ENCODE measurements at places on chromosomes 16 and 17.

- peak; percentile 24 for DNase-seq
Measured at GRCh38 chr17:21462237-21462636, 86.1 kb downstream of the KCNJ12 start.

DNA sequence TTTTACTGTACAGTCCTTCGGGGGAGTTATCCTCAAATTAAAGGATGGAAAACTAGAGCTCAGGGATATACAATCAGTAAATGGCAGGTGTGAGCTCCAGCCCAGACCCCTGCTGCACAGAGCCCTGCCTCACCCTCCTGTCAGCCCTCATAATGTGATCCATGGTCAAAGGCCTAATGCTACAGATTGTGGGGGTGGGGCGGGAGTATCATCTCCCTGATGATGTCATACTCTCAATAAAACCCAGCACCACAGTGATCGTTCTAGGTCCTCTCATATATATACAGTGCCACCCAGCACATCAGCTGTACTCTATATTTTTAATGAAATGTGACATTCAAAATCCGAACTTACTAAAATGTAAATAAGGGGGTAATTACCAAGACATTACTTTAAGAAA, 61.5 kb downstream of the SLC39A11 start:
- no peak for DNase-seq

GRCh38 chr16:55530316-55530856, 21.5 kb downstream of the LPCAT2 start:
- no peak for DNase-seq

DNA sequence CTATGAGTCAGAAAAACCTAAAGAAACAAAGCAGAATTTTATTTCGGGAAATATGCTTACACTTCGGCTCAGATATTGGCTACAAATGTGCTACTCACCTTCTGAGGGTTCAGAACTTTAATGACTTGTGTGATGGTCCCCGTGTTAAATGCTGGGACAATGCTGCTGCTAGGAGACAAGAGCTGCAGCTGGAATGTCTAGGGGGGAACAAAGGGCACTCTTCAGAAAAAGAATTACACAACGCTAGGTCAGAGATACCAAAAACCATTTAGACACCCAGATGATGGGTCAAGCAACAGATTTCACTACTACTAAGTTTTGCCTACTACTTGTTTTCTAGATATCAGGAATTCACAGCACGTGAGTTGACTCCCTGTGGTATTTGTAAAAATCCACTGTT, 10.0 kb upstream of the PHLPP2 start:
- no peak for DNase-seq

- no peak for DNase-seq
Measured at GRCh38 chr17:2357931-2358434, 20.7 kb downstream of the SGSM2 start.

GRCh38 chr17:76479515-76480060, 12.2 kb downstream of the AANAT start:
- DNase-seq = no peak

DNA sequence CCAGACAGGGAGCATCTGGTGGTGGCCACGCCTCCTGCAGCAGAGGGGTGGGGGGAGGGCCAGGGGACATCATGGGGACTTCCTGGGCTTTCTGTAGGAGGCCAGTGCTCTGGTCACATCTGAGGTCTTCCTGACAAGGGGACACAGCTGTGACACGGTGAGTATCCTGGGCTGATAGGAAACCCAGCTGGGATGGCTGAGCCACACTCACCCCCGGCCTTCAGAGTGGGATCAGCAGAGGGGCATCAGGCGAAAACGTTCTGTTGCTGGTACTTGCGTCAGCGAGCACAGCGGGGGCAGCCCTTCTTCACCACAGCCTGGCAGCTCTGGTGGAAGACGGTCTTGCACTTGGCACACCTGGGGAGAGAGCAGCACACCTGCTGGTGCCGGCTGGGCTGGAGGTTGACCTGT, 122.9 kb upstream of the SMURF2 start:
- DNase-seq = no peak

GRCh38 chr16:66164581-66165247, 201.8 kb upstream of the CDH5 start:
- DNase-seq = no peak

DNA sequence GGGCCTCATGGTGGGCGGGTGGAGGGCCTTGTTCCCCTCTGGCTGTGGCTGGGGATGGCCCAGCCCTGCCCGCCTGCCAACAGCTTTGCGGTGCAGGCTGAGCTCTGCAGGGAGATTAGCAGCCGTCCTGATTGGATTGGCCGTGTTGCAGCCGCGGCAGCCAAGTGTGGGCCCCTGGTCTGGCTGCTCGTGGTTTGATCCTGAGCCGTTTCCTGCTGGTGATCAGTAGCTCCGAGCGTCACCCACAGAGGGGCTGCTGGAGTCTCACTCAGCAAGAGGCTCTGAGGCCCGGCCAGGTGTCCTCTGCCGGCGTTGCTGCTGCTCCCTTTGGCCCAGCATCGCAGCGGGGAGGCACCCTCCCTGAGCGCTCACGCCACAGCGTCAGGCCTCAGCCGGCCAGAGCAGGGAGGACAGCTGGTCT, 32.5 kb downstream of the BAIAP2 start:
- DNase-seq = peak; percentile 47

GRCh38 chr16:69131839-69132423, 457 bp downstream of the CHTF8 start:
- DNase-seq = peak; percentile 76

DNA sequence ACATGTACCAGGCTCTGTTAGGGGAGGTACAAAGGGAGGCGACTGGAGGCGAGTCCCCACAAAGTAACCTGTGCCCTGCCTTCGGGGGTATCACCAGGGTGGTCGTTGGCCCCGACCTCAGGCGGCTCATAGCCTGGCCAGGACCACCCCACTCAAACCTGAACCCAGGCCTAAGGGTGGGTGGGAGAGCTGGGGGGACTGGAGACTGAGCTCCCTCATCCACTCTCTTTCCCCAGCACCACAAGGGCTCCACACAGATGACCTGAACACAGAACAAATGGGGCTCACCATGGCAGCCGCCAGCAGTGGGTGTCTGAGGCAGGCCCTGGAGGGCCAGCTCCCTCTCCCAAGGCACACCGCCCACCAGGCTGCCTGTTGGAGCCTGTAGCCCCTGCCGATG, 120.6 kb upstream of the TNRC6C start:
- no peak for DNase-seq

DNA sequence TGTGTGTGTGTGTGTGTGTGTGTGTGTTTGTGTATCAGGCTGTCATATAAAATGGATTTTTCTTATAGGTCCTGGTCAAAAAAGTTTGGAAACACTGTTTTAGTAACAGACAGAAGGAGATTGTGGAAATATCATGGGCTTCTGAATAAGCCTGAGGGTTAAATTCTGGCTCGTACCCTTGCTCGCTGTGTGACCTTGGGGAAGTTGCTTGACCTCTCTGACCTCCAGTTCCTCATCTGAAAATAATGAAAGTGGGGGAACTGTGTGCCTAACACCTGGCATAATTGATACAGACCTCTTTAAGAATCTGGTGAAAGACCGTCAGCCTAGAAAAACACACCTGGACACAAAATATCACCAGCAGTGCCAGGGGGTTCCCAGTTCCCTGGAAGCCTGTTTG, 25.6 kb upstream of the PIK3R6 start:
- no peak for DNase-seq

DNA sequence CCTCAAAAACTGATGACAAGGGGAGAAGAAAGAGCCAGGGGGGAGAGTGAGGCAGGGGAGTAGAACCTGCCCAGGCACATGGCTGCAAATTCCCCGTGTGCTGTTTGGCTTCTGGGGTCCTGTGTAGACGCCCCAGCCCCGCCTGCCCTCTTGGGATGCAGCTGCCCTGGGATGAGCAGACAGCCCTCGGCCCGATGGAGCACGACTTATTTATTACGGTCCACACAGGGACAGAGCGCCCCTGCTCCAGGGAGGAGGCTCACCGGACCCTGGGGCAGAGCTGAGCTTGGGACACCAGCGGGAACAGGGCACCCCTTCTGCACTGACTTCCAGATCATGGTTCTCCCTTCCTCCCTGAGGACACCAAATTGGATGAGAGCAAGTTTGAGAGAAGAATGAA, 9.1 kb downstream of the LDHD start:
- no peak for DNase-seq

DNA sequence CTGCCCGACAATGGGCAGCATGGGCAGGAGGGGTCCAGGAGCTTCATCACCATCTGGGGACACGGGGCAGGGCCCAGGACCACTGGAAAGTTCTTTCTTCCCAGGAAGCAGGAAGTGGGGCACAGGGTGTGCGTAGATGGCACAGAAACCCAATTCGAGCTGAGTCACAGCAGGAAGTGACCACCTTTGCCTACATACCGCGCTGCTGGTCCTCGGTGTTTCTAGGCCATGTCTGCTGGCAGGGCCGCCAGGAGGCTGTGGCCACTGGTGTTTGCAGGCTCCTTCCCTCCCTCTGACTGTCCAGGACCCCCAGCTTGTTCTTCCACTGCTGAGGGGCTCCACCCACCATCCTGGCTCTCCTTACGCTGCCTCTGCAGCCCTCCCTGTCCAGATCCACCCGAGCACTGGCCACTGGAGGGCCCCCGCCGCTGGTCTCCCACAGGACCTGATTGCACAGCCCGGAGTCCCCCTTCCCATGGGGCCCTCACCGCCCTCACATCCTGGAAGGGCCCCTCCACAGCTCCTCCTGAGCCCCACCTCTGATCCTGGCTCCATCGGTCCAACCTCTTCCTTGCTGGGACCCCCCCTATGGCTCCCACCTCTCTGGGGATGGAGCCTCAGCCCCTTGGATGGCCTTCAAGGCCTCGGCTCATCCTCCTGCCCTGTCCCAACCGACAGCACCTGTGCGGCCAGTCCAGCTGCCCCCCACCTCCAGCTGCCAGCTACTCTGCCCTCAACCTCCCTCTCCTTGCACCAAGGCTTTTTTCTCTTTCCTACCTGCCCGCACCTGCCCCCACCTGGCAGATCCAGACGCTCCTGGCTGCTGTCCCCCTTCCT, 14.5 kb upstream of the RASD1 start:
- DNase-seq = no peak

GRCh38 chr16:72844225-72844920, 203.6 kb downstream of the ZFHX3 start:
- DNase-seq = no peak

DNA sequence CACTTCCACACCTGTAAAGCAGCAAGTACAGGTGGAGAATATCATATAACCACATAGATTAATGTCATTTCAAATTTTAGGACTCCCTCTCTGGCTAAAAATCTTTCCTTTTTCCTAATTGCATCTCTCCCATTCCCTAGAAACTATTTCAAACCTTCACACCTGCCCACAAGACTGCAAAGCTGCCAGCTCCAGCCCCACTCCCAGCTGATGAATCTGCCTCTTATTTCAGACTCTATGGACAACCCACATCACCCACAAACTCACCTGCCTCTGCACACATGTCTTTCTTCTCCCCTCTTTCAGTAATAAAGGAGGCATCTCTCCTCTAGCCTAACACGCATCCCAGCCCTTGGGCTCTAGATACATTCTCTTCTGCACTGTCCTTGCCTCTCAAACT, 315.1 kb downstream of the GRIN2A start:
- DNase-seq = no peak

- DNase-seq = no peak
Measured at GRCh38 chr16:9913604-9914326, 268.5 kb downstream of the GRIN2A start.

All from ELF-1 (cell line).